Spinal cord (tissue), 10 donors: ENCODE measurements at places on chromosomes 4 and X. TPM values are rescaled to one million over a fixed set of nuclear protein-coding genes. Genes with fewer than 3 reads are reported as not detected.

The PPEF1 gene
- polyA plus RNA-seq, result 3.1 TPM

The P2RY10 gene
- polyA plus RNA-seq, result not detected

The KIT gene
- polyA plus RNA-seq, result 28.0 TPM

The TBL1X gene
- 13.2 TPM for polyA plus RNA-seq

The HS6ST2 gene
- polyA plus RNA-seq, result 73.1 TPM
